Mammary epithelial cell (primary cell): ENCODE measurements at places on chromosomes 3 and 15. TPM values are rescaled to one million over a fixed set of nuclear protein-coding genes. Genes with fewer than 3 reads are reported as not detected.

PYGO1 gene
- polyA plus RNA-seq = 0.19 TPM

LRRC3B gene
- polyA plus RNA-seq = not detected

CCDC80 gene
- 2.0 TPM for polyA plus RNA-seq

PLA2G4E gene
- polyA plus RNA-seq = 0.07 TPM

HDC gene
- not detected for polyA plus RNA-seq

LYSMD2 gene
- polyA plus RNA-seq = 8.4 TPM

MESP2 gene
- 0.10 TPM for polyA plus RNA-seq

CFAP161 gene
- 0.03 TPM for polyA plus RNA-seq

MUSTN1 gene
- polyA plus RNA-seq = 0.18 TPM

DUOX1 gene
- polyA plus RNA-seq = 10.5 TPM

GCHFR gene
- polyA plus RNA-seq = 1.3 TPM
